ENCODE measurements at places on chromosomes 4 and X. TPM values are rescaled to one million over a fixed set of nuclear protein-coding genes. Genes with fewer than 3 reads are reported as not detected.

DNA sequence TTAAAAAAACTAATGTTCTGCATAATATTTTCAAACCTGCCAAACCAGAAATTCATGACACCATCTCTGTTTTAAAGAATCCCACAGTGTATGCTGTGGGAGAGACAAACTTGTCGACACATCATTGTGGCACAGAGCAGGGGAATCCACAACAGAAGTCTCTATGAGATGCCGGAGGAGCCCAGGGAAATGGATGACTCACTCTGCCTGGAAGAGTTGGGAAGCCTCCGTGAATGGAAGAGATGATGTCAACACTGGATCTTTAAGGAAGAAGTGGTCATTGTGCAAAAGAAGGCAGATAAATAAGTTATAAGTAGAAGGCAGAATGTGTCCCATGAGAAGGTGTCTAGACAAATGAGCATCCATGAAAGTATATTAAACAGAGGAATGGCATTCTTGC, 595.1 kb downstream of the RAB28 start:
- no peak overlapping the region for H3K4me3 ChIP-seq
- peaks cover 9% of the 10 kb centered on the region for H3K4me1 ChIP-seq
- peaks cover 5% of the 10 kb centered on the region for H3K36me3 ChIP-seq
- DNase-seq = no peak
- no peak overlapping the region for H3K27ac ChIP-seq

- peaks cover 4% of the 10 kb centered on the region for H3K4me1 ChIP-seq
- no peak overlapping the region for H3K4me3 ChIP-seq
- DNase-seq = no peak
- H3K36me3 ChIP-seq = no peaks in the 10 kb centered on the region
- no peak overlapping the region for H3K27ac ChIP-seq
- H3K27me3 ChIP-seq = no peaks in the 10 kb centered on the region
Observed at GRCh38 chr4:141658309-141658708, 21.9 kb downstream of the IL15 start.

NAAA gene
- total RNA-seq = 3.5 TPM

- H3K27ac ChIP-seq = no peak overlapping the region
- no peak overlapping the region for H3K4me3 ChIP-seq
- H3K27me3 ChIP-seq = no peaks in the 10 kb centered on the region
- H3K4me1 ChIP-seq = peaks cover 3% of the 10 kb centered on the region
- DNase-seq = no peak
Observed at GRCh38 chr4:142248946-142249345, 597.2 kb downstream of the INPP4B start.

DNA sequence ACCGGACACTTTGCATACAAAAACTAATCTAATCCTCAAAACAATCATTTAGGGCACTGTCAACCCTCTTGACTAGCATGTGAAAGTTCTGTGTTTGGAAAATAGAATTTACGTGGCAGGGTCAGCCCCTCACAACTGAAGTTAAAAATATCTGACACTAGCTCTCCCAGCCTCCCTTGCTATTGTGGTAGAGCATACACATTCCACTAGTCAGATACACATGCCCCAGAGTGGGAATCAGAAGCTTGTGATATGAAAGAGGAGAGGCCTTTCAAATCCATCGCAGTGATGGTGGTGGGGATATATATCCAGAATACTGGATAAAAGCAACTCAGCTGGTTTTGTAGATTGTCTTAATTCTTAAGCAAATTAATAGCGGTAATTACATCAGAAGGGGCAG, 205.7 kb upstream of the IL15 start:
- H3K27ac ChIP-seq = no peak overlapping the region
- no peak overlapping the region for H3K4me3 ChIP-seq
- DNase-seq = no peak
- H3K27me3 ChIP-seq = no peaks in the 10 kb centered on the region

NLGN3 gene
- 29.5 TPM for total RNA-seq

DNA sequence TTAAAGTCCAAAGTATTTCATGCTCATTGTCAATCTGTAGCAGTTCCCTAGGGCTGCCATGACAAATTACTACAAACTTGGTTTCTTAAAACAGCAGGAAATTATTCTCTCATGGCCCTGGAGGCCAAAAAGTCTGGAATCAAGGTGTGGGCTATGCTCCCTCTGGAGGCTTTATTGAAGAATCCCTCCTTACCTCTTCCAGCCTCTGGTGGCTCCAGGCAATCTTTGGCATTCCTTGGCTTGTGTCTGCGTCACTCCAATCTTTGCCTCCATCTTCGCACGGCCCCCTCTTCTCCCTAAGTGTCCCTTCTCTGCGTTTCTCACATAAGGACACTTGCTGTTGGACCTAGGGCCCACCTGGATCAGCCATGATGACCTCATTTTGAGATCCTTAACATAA, 170.4 kb downstream of the SMIM20 start:
- DNase-seq = no peak
- H3K4me1 ChIP-seq = no peaks in the 10 kb centered on the region
- H3K4me3 ChIP-seq = no peak overlapping the region
- H3K36me3 ChIP-seq = no peaks in the 10 kb centered on the region
- H3K27me3 ChIP-seq = peaks cover 19% of the 10 kb centered on the region

GRCh38 chr4:177351622-177352244, 42.1 kb downstream of the NEIL3 start:
- no peak for DNase-seq
- H3K36me3 ChIP-seq = peaks cover 27% of the 10 kb centered on the region
- no peak overlapping the region for H3K27ac ChIP-seq
- H3K27me3 ChIP-seq = no peaks in the 10 kb centered on the region
- no peak overlapping the region for H3K4me3 ChIP-seq
- no peaks in the 10 kb centered on the region for H3K4me1 ChIP-seq

CLTRN gene
- 0.80 TPM for total RNA-seq

DACH2 gene
- total RNA-seq = 1.0 TPM

DNA sequence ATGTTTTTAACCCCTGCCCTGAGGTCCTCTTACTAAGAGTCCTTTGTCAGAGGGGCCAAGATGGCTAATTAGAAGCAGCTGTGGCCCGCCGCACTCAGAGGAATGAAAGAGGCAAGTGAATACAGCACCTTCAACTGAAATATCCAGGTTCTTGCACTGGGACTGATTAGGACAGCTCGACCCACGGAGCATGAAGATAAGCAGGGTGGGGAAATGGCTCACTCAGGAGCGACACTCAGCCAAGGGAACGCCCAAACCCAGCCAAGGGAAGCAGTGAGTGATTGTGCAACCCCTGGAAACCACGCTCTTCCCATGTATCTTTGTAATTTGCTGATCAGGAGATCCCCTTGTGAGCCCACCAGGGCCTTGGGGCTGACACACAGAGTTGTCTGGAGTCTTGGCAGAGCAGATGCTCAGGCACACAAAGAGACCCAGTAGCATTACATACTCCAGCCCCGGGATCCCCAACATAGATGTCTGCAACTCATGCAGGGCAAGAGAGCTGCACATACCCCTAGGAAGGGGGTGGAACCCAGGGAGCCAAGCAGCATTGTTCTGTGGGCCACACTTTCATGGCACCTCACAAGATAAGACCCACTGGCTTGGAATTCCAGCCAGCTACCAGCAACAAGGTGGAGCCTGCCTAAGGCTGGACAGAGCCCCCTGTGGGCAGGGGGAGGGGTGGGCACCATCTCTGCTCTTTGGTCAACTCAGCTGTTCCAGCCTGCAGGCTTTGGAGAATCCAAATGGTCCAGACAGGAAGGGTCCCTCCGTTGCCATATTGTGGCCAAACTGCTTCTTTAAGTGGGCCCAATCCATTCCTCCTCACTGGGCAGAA, 23.3 kb downstream of the F8A3 start:
- no peak overlapping the region for H3K27ac ChIP-seq
- no peaks in the 10 kb centered on the region for H3K27me3 ChIP-seq

MAGEA6 gene
- not detected for total RNA-seq

- H3K27ac ChIP-seq = no peak overlapping the region
- no peaks in the 10 kb centered on the region for H3K36me3 ChIP-seq
- DNase-seq = no peak
Observed at GRCh38 chr4:31791666-31792065, 1071.5 kb downstream of the PCDH7 start.

GRCh38 chr4:77203380-77204197, 46.6 kb downstream of the CCNG2 start:
- no peak overlapping the region for H3K4me3 ChIP-seq
- DNase-seq = peak; percentile 75
- no peaks in the 10 kb centered on the region for H3K27me3 ChIP-seq
- H3K4me1 ChIP-seq = no peaks in the 10 kb centered on the region

GRCh38 chr4:25847329-25847728, 15.5 kb downstream of the SEL1L3 start:
- H3K27ac ChIP-seq = no peak overlapping the region
- peaks cover 4% of the 10 kb centered on the region for H3K36me3 ChIP-seq
- H3K4me1 ChIP-seq = no peaks in the 10 kb centered on the region
- no peaks in the 10 kb centered on the region for H3K27me3 ChIP-seq
- no peak for DNase-seq
- no peak overlapping the region for H3K4me3 ChIP-seq

GRCh38 chr4:3483471-3483921, 20.4 kb downstream of the DOK7 start:
- no peak overlapping the region for H3K27ac ChIP-seq
- H3K27me3 ChIP-seq = peaks cover 9% of the 10 kb centered on the region

Data from neural crest cell (in vitro differentiated cells).